ENCODE measurements at places on chromosomes 3 and 15.

DNA sequence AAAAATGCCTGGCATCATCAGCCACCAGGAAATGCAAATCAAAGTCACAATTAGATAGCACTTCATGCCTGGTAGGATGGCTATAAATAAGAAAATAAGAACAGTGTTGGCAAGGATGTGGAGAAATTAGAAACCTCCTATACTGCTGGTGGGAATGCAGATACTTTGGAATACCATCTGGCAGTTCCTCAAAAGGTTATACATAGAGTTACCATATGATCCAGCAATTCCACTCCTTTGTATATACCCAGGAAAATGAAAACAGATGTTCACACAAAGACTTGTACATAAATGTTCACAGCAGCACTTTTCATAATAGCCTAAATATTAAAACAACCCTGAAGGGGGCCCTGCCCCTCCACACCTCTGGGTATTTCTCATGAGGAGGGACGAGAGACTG lies 13.7 kb downstream of the ACSBG1 start:
- no peak for DNase-seq

DNA sequence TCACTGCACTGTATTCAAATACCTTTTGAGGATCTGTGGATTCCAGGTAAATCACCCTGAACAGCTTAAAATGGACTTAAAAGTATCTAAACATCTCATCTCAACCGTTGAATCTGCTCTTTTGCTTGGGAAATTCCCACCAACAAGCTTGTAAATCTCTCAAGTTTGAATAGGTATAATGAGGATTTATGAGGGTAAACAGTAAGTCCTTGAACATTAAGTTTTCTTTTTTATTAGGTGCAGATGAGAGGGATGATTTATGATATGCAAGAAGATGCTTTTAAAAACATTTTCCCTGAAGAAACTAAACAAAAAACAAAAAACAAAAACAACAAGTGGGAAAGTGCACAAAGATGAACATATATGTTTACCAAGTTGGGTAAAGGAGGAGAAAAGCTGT lies 290.6 kb downstream of the ROBO1 start:
- no peak for DNase-seq

DNA sequence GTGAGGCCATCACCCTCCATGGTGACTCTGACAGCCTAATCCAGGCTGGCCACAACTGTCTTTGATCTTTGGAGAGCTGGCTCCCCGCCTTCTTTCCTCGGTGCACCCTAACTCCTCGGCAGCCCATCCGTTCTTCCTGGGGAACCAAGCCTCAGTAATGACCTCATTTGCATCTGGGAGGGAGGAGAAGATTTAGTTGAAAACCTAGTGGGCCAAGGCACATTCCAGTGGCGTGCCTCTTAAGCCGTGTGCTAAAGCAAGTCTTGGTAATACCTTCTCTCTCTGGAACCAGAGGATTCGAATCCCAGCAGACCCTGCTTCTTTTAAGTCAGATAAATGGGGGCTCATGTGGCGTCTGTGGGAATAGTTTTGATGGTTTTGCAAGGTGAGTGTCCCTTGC lies 233.1 kb downstream of the EBLN2 start:
- no peak for DNase-seq

GRCh38 chr3:4751502-4752101 lies 227.6 kb upstream of the BHLHE40 start:
- DNase-seq = no peak

DNA sequence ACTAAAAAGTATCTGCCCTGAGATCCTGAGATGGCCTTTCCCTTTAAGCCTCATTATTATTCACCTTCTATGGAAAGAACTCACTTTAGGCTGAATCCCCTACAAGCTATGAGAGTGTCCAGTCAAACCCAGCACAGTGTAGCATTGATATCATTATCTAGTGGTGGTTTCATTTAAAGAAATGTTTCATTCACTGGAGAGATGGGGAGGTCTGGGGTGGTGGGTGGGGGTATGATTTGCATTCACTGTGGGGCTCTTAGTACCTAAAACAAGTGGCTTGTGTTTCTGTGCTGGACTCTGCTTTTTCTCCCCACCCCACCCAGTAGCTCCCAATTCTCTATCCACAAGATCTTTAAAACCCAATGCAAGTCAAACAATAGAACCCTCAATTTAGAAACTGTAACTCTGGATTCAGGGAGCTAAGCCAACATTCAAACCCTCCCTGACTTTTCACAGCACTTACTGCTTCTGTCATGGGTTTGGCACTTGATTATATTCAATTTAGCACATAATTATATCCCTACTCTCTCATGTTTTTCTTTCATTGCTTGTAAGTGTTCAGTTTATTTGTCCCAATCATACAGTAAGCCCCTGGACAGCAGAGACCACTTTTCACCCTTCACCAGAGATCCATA lies 310.5 kb upstream of the THBS1 start:
- DNase-seq = no peak

GRCh38 chr15:88624971-88625490 lies 3.9 kb downstream of the AEN start:
- DNase-seq = no peak

- no peak for DNase-seq
Measured at GRCh38 chr3:129663045-129663446, 56.6 kb upstream of the PLXND1 start.

- no peak for DNase-seq
Measured at GRCh38 chr3:63656786-63657185, 4.3 kb downstream of the SNTN start.

DNA sequence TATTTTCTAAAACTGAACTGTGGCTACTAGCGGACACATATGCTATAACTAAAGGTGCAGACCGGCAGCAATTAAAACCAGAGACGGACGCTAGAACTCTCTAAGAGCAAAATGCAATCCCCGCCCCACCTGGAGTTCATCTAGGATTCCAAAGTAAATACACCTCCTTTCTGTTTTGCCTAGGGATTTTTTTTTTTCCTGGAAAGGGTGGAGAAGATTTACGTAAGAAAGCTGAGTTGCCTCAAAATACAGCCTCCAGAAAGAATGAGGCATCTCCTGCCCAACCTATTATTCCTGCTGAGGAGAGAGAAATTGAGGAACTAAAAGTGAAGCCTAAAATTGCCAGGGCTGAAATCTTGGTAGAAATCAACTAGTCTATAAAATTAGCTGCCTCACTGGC lies 150.2 kb downstream of the TP63 start:
- DNase-seq = no peak

DNA sequence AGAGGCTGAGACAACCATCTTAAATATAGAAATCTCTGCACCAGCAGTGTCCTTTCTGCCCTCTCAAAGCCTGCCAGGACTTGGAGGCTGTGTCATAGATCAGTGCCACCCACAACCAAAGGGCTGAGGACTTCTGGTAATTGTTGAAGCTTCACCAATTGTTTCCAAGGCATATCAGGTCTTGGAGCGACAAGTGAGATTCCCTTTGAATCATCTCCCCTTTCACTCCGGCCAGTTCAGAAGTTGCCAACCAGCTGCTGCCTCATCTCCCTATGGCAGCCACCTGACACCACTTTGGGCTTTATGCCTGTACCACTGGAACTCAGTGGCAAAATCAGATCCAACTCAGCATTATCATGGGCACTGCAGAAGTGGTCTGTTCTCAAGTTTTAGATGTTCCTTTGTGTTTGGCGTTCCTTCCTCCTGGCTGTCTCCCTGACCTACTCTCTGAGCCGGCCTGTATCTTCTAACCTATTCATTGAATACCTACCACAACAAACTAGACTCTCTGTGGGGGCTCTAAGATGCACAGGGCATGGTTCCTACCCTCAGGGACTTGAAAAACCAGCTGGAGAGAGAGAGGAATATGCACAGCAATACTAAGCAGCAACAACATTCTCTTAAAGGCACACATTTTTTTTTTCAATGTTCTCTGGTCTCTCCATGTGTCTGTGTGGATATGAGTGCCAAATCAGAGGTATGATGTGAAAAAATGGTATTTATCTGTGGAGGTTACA lies 90.8 kb upstream of the PFN2 start:
- no peak for DNase-seq

DNA sequence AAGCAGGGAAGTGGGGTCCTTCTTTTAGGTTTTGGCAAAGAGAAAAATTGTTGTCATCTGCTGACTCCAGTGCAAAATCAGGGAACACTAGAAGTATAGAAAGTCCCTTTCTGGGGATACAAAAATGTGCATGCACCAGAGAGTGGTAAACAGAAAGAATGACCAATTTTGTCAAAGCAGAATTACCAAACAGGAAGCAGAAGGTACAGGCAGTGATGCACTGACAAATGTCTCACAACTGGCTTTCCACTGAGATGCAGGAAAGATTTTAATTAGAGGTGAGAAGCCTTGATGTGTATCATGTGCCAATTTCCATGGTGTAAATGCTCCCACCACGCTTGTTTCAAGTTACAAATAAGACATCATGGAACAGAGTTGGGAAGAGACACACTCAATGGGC lies 66.0 kb downstream of the TRIM69 start:
- DNase-seq = no peak

GRCh38 chr3:126684218-126684751 lies 19.8 kb upstream of the CHCHD6 start:
- no peak for DNase-seq

DNA sequence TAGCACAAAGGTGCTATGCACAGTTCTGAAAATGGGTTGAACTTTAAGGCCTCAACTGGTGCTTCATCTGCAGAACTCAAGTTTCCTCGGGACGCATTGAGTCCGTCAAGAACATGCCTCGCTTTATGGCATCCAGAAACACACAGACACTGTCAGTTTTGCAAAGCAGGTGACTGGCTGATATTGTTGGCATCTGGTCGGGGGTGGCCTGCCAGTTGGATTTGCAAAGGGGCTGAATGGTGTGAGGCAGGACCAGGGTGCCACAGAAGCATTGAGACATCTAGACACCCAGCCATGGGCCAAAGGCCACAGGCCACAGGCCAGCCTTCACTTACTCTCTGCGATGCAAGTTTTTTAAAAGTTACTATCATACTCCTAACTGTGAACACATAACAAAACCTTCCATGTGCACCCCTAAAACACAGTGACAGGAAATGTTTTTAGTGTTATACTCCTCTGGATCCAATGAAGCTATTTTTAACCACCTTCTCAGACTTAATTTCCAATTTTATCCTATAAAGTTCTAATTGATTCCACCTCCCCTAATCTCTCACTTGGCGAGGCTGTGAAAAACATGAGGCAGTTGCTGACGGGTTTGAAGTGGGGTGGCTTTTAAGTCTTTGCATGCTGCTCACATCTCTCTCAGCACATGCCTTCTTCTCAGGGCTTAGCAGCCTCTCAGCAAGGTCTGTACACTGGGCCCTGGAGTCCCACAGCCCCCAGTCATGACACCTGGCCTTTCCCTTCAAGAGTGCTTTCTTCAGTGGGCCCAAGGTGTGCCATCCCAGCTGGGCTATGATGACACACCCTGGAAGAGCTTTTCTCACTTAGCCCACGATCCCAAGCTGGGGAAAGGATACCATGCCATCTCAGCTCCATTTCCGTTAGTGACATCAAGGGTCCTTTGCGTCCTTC lies 38.5 kb upstream of the DUSP7 start:
- no peak for DNase-seq

DNA sequence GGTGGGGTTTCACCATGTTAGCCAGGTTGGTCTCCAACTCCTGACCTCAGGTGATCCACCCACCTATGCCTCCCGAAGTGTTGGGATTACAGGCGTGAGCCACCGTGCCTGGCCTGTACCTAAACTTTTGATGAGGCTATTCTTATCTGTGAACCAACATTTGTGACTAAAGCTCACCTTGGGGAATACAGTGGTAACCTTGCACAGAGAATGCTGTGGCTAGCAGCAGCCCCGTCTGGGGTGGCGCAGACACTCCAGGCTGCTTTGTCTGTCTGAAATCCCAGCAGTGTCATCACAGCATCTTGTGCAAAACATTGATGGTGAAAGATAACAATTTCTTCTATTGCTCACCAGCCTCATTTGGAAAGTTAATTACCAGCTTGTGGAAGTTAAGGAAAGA lies 58.9 kb downstream of the CMTM8 start:
- DNase-seq = no peak
